ENCODE measurements at places on chromosomes 12 and 14.

- DNase-seq = no peak
Observed at GRCh38 chr12:127400221-127400620, 866.7 kb upstream of the TMEM132C start.

DNA sequence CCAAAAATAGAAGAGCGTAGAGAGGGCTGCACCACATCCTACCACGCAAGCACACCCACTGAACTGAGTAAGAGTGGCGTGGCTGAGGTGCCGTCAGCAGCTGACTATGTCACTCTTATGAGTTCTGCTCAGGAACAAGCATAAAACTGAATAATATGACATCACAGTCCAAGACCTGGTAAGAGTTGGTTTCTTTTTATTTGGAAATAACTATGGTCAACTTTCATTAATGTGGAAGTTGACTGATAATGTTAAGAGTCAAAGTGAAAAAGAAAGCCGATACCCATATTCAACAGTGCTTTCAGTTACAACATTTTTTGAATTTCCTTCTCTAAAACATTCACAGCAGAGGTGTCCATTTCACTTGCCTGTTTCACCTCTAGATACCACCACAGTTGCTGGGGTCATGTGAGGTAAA is 44.6 kb downstream of the GNS start:
- no peak for DNase-seq

DNA sequence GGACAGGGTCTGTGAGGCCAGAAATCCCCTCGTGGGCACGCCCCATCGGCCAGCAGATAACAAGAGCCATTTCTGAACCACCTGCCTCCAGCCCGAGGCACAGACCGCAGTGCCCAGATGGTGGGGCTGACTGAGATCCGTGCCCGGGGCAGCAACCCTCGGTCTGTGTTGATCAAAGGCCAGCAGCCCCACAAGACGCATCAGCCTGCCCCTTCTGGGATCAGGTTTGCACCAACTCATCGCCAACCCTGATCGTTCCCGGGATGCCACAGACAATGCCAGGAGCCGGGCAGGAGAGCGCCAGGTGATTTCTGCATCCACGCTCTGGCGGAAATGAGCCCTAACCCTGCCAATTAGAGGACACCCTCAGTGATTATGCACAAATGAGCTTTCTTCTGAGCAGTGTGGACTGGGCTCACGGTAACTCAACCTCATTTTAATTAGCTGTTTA is 64.5 kb downstream of the TESC start:
- no peak for DNase-seq

- DNase-seq = no peak
Observed at GRCh38 chr14:40656311-40656710, 950.4 kb upstream of the LRFN5 start.

- DNase-seq = no peak
Observed at GRCh38 chr12:32273063-32273522, 126.3 kb upstream of the FGD4 start.

- peak; percentile 68 for DNase-seq
Observed at GRCh38 chr12:113174461-113175384, 10.6 kb downstream of the DDX54 start.

DNA sequence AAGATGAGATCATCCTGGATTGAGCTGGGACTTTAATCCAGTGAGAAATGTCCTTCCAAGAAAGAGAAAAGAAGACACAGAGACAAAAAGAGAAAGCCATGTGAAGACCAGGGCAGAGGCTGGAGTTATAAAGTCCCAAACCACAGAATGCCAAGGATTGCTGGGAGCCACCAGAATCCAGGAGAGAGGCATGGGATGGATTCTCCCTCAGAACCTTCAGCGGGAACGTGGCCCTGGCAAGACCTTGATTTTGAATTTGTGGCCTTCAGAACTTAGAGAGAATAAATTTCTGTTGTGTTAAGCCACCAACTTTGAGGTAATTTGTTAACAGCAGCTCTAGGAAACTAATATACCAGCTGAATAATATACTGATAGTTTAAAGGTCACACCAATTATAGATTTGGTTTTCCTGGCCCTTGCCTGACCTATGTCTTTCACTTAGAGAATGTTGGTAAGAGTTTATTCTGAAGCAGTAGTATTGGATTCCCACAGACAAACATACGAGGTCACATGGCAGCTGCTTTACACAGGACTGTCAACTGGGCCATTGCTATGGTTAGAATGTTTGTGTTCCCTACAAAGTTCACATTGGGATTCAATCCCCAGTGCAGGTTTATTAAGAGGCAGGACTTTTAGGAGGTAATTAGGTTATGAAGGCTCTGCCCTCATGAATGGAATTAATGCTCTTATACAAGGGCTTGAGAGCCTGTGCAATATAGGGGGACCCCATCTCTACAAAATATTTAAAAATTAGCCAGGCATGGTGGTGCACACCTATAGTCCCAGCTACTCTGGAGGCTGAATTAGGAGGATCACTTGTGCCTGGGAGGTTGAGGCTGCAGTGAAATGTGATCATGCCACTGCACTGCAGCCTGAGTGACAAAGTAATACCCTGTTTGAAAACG is 156.5 kb upstream of the EEA1 start:
- peak; percentile 44 for DNase-seq

GRCh38 chr12:107990325-107990724 is 138.8 kb upstream of the WSCD2 start:
- DNase-seq = peak; percentile 28

GRCh38 chr12:17278946-17279345 is 673.0 kb upstream of the LMO3 start:
- no peak for DNase-seq

DNA sequence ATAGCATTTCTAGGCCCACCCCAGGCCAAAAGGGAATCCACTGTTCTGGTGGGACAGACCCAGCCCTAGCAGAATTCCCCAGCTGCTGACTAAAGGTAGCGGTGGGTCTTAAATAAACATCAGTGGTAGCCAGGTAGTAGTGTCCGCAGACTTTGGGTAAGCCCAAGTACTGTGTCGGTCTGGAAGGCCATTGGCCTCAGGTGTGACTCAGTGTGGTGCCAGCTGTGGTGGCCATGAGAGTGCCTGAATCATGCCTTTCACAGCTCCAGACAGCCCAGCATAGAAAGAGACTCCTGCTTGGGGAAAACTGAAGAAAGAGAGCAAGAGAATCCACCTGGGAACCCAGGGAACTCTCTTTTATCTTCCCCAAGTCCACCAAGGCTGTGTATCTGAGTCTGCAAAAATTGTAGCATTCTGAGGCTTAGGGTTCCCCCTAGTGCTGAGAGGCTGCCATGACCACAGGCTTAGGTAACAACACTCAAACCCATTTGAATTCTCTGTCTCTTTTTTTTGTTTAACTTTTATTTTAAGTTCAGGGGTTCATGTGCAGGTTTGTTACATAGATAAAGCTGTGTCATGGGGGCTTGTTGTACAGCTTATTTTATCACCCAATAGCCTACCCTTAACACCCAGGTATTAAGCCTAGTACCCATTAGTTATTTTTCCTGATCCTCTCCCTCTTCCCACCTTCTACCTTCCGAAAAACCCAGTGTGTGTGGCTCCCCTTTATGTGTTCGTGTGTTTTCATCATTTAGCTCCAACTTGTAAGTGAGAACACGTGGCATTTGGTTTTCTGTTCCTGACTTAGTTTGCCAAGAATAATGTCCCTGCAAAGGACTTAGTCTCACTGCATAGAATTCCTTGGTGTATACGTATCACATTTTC is 16.7 kb upstream of the CD163L1 start:
- peak; percentile 58 for DNase-seq

GRCh38 chr12:117145597-117146154 is 44.6 kb downstream of the FBXO21 start:
- DNase-seq = no peak

DNA sequence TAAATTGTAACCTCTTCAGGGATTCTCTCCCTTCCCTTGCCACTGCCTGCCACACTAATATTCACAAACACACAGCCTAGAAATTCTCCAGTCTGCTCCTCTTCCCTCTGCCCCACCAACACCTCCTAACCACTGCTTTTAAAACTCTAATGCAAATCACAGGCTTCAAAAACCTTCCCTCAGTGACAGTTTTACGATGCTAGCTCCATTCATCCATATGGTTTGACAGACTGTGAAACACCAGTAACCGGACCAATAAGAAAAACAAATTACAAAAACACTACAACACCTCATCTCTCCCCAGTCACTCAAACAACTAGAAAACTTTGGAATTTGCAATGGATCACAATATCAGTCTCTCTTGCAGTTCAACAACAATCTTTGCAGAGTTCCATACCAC is 5.7 kb downstream of the DPF3 start:
- DNase-seq = no peak

- peak; percentile 48 for DNase-seq
Observed at GRCh38 chr12:31732926-31733548, 4.2 kb upstream of the AMN1 start.

DNA sequence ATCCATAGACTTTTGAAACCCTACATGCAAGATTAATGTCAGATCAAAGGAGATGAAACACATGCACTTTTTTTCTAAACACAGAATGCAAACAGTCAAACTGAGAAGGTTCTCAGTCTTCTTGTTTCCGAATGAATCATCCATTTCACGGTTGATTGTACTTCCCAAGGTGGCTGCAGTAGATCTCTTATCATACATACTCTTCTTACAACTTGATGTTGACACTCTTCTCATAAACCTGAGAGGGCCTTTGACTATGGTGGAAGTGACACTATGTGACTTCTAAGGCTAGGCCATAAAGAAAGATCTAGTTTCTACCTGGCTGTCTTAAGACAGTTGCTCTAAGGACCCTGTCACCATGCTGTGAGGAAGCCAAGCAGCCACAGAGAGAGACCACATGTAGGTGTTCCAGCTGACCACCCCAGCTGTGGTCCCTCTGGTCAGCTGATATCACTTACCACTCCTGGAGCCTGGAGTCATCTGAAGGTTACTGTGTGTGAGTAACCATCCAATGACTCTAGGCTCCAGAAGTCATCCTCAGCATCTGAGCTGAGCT is 67.2 kb upstream of the HMGA2 start:
- no peak for DNase-seq

DNA sequence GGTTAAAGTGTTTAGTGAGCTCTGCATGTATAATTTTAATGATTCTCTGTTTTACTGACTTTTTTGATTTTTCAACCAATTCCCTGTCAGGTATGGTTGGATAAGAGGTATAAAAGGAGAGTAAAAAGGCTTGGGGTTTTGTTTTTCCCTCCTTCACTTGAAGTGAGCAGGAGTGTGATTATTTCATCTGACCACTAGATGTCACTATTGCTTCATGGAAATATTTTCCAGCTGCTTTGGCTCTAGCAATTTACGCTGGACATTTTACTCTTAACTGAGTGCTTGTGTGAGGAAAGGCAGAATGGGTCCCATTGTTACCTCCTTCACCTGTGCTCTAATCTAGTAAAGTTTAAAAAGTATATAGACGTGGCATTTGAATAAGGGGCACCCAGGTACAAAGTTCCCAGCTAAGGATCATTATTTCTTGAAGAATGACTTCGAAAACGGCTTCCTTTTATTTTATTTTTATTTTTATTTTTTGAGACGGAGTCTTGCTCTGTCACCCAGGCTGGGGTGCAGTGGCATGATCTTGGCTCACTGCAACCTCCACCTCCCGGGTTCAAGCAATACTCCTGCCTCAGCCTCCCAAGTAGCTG is 66.5 kb downstream of the TBC1D30 start:
- DNase-seq = no peak

DNA sequence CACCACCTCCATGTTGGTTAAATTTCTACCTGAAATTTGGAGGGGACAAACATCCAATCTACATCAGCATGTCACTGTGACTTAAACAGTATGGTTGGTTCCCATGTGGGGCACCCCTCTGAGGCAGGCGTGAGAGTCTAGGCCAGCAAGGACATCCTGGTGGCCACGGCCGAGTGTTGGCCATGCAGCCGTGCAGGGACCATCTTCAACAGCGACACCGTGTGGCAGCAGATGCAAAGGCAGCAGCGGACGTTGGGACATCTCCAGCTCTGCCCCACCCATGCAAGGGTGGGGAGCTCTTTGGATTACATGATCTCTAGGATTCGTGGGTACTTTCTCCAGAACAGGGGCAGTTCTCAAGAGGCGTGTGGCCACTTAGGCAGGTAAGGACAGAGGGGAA is 49.8 kb downstream of the NOC4L start:
- no peak for DNase-seq

GRCh38 chr14:92414690-92415445 is 91.9 kb downstream of the SLC24A4 start:
- no peak for DNase-seq

GRCh38 chr14:76782115-76782884 is 21.0 kb downstream of the VASH1 start:
- no peak for DNase-seq

- no peak for DNase-seq
Observed at GRCh38 chr14:30085943-30086342, 158.3 kb upstream of the PRKD1 start.

GRCh38 chr14:49997991-49998390 is 105.1 kb downstream of the ARF6 start:
- DNase-seq = no peak

- no peak for DNase-seq
Observed at GRCh38 chr12:124842073-124842749, 21.5 kb downstream of the SCARB1 start.

All from mucosa of gallbladder (tissue), 1 donor.